ENCODE measurements at places on chromosomes 7 and 10. TPM values are rescaled to one million over a fixed set of nuclear protein-coding genes. Genes with fewer than 3 reads are reported as not detected.

The ZNF655 gene
- total RNA-seq = 60.6 TPM

The GLI3 gene
- total RNA-seq = 58.7 TPM

The SVIL gene
- total RNA-seq = 28.0 TPM

The GJD4 gene
- not detected for total RNA-seq

The PLAC9 gene
- total RNA-seq = not detected

- DNase-seq = no peak
- no peaks in the 10 kb centered on the region for H3K27me3 ChIP-seq
- H3K4me1 ChIP-seq = no peaks in the 10 kb centered on the region
- H3K4me3 ChIP-seq = no peak overlapping the region
Measured at GRCh38 chr7:128275681-128276080, 34.6 kb downstream of the LEP start.

The PTN gene
- 0.41 TPM for total RNA-seq

The TMUB1 gene
- 43.8 TPM for total RNA-seq

- H3K36me3 ChIP-seq = no peaks in the 10 kb centered on the region
- DNase-seq = no peak
- no peak overlapping the region for H3K4me3 ChIP-seq
- no peak overlapping the region for H3K27ac ChIP-seq
Measured at GRCh38 chr7:151871904-151872303, 5.0 kb downstream of the PRKAG2 start.

- no peak within 1 kb of the TSS for H3K4me3 ChIP-seq
- no peaks in the 10 kb centered on the region for H3K4me1 ChIP-seq
- peaks cover 37% of the 10 kb centered on the region for H3K27me3 ChIP-seq
- DNase-seq = no peak
- no peak within 1 kb of the TSS for H3K27ac ChIP-seq
Measured at GRCh38 chr7:54541669-54542625, at the start of gene VSTM2A. Gene VSTM2A, plus strand, starts transcription at chr7:54542375. Its CDS starts 356 bp downstream, at chr7:54542731.

The CPA2 gene
- total RNA-seq = 0.26 TPM

- DNase-seq = peak; percentile 37
- H3K4me1 ChIP-seq = peaks cover 19% of the 10 kb centered on the region
- no peaks in the 10 kb centered on the region for H3K27me3 ChIP-seq
- H3K4me3 ChIP-seq = peak overlapping the region; percentile 74
- H3K27ac ChIP-seq = peak overlapping the region; percentile 57
Measured at GRCh38 chr7:149459540-149460452, 1.1 kb downstream of the ZNF777 start.

Measured in A673 (cell line).